ENCODE measurements at places on chromosomes 13 and 19.

DNA sequence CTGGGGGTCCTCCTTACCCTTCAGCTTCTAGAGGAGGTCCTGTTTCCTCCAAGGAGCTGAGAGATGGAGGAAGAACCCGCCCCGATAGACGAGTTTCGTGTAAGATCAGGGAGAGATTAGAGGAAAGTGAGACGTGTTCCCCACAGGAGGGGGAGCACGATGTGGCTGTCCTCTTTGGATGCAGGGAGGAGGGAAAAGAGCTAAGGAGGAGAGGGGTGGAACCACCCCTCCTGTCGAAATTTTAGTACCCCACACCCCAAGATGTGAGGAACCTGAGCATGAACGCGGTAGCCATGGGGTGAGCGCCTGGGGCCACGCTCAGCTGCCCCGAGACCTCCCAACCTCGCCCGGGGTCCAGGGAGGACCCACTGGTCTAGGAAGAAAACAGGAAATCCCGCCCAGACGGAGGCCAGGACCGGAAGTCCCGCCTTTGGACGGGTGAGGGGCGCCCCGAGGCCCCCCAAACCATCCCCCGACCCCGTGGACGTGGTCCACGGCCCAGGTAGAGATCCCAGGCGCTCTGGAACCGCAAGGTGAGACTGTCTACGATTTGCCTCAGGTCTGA is 1.2 kb downstream of the AKT1S1 start:
- no peak for DNase-seq

GRCh38 chr19:31613683-31614219 is 264.5 kb upstream of the TSHZ3 start:
- no peak for DNase-seq

GRCh38 chr19:40982594-40983101 is 8.4 kb upstream of the CYP2B6 start:
- peak; percentile 62 for DNase-seq

DNA sequence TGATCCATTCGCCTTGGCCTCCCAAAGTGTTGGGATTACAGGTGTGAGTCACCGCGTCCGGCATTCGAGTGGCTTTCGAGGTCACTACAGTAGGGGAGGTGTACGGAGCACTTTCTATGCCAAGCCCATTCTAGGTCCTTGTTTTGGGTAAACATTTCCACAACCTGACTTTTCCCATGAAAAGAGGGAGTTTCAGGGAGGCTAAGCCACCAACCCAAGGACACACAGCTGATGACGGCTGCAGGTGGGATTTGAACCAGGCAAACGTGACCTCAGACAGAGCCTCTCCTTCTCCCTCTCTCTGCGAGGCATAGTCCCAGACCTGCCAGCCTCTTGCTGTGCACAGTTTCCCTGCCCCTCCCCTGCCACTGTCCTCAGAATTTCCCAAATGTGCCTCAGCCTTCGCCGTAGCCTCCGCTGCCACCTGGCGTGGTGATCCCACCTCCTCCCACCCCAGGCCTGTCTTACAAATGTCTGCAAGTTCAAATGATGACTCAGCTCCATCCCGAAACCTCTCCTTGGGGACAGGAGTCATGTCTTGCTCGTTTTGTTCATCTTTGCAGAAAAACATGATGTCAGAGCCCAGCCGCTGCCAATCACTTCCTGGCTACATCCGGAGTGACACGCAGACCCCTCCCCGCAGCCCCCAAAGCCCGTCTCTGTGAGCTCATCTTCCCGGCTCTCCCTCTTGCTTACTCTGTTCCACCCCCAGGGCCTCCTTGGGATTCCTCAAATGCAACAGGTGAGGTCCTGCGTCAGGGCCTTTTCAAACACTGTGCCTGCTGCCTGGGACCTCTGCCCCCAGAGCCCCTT is 6.6 kb upstream of the GADD45B start:
- DNase-seq, result peak; percentile 60

- DNase-seq, result no peak
These were observed 63.7 kb upstream of the IPO5 start for GRCh38 chr13:97889803-97890202.

GRCh38 chr19:51503896-51504295 is 2.3 kb upstream of the SIGLEC12 start:
- DNase-seq, result no peak

GRCh38 chr13:103431856-103432255 is 365.6 kb upstream of the SLC10A2 start:
- no peak for DNase-seq

DNA sequence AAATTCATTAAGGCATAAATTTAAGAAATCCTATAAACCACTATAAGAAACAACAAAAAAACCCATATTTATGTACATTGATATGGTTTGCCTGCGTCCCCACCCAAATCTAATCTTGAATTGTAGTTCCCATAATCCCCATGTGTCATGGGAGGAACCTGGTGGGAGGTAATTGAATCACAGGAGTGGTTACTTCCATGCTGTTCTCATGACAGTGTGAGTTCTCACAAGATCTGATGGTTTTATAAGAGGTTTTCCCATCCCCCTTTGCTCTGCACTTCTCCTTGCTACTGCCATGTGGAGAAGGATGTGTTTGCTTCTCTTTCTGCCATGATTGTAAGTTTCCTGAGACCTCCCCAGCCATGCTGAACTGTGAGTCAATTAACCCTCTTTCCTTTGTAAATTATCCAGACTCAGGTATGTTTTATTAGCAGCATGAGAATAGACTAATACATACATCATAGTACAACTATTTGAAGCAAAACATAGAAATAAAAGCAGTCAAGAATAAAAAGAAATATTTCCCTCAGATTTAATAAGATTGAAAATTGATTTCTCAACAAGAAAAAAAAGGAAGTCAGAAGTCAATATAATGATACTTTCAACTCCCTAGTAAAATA is 209.0 kb upstream of the GPC6 start:
- no peak for DNase-seq

GRCh38 chr13:93690139-93690538 is 463.5 kb downstream of the GPC6 start:
- peak; percentile 17 for DNase-seq

DNA sequence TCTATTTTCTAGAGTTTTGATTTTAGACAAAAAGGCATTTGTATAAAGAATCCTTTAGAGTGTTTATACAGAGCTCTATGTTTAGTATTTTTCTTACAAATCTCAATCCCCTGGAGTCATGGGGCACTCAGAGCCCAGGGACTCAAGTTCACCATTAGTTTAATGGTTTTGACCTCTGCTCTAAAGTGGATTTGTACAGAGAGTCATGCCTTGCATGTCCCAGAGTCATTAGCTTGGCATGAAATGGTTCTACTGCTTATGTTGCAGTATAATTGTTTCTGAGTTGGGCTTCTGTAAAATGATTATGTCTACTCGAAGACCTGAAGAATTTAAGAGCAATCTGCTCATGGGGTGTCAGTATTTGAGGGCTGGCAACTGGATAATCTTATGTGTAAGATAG is 406.2 kb downstream of the DLEU7 start:
- no peak for DNase-seq

DNA sequence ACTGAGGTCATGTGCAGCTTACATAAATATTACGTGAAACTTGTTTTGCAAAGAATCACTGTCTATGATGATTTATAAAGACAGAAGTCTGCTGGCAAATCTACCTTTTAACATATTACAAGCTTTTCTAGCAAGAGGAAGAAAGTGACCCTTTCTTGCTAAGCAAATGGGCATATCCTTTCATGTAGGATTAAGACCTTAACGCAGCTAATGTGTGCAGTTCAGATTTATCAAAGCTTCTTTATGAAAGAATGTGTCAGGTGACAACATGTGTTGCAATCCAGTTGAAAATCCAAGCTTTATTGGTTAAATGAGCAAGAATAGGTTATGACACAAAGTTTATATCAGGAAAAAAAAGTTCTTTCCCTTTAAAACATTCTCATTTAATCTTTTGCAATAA is 115.6 kb upstream of the NBEA start:
- no peak for DNase-seq

DNA sequence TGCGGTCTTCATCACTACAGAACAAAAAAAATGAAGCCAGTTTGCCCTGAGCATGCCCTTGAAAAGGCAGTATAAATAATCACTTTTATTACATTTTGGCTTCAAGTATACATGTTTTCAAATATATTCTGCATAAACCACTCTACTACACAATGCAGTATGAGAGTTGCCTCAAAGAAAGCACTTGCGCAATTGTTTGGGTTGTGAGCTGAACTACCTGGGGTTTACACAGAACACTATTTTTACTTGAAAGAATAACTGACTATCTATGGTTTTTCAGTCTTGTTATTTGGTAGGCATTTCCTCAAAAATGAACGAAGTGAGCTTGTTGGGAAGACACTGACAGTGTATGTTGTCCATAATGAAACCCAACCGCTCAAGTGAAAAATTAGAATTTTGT is 264.4 kb upstream of the KLF12 start:
- DNase-seq, result no peak

- no peak for DNase-seq
These were observed 350.1 kb downstream of the FOXO1 start for GRCh38 chr13:40316301-40316700.

- DNase-seq, result peak; percentile 70
These were observed 4.9 kb upstream of the PALM start for GRCh38 chr19:703651-704446.

GRCh38 chr19:6312018-6312417 is 21.4 kb downstream of the ACER1 start:
- DNase-seq, result peak; percentile 18

DNA sequence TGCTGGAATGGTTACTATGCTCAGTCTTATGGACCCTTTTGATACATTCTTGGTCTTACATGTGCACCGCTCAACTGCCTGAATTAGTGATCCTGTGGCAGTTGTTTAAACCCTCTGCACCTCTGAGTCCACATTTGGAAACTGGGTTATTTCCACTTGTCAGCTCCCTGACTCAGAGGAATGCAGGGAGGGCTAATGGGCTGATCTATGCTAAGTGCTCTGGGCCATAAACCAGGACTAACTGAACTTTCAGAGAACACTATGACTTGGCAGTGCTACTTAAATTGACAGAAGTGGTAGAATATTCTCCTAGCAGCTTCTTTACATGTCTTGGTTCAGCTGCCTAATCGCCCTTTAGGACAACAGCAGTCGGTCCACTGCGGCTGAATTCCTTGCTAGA is 26.8 kb upstream of the MED4 start:
- DNase-seq, result peak; percentile 20

- DNase-seq, result no peak
These were observed 33.0 kb downstream of the MIPEP start for GRCh38 chr13:23856008-23856750.

DNA sequence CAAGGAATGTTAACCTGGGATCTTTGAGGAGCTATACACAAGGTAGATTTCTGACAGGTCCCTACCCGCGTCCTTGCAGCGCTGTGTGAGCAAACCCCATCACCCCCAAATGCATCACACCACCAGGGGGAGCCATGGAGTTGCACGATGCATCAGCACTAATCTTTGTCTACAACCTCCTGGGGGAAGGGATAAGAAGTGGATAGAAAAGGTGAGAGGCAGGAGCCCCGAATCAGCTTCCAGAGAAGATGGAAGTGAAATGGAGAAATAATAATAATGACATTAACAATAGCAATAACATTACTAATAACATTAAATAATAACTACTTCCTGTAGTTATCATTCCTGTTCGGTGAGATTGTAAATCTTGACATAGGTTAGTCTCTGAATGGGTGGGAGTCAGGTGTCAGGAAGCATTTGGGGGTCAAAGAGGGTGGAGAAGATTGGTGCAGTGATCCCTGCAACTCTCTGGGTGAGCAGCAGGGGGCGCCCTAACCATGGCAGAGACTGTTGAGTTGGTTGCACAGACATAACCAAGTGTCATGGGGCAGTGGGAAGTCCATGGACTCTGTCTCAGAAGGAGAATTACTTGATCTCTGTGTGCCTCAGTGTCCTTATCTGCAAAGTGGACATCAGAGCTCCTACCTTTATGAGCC is 16.5 kb downstream of the SIGLEC7 start:
- peak; percentile 34 for DNase-seq

- DNase-seq, result no peak
These were observed 955.9 kb downstream of the SLITRK5 start for GRCh38 chr13:88627071-88627470.

DNA sequence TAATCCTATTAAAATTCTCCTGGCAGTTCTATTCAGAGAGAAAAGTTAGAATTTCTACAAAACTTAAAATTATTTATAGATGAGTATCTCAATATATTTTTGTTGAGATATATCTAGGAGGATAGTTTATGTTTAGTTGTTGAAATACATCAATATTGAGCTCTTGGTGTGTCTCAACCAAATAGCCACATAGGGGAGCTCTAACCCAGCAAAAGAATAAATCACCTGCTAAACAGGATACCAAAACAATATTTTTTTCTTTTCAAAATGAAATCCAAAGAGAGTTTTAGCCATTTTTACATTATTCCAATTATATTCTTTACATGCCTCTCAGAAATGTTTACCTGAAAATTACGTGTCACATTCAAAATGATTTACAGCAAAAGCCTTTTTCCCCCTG is 954.7 kb downstream of the SLITRK6 start:
- no peak for DNase-seq

- DNase-seq, result no peak
These were observed 67.5 kb upstream of the DOCK9 start for GRCh38 chr13:99045396-99045795.

DNA sequence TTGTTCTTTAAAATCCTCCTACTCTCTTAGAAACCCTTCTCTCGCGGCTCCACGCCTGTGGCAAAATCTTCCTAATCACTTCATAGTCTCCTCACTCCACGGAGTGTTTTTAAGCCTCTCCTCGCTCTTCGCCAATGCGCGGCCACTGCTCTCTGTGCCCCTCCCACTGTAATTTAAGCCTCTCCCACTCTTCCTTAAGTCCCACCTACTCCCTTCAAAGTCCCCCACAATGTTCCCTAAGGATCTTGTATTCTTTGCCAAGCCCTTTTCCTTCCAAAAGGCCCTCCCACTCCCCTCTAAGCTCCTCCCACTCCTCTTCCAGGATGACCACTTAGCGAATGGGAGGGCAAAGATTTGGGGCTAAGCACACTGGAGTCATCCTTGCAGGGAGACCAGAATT is 1.3 kb downstream of the FIZ1 start:
- DNase-seq, result no peak

GRCh38 chr13:45119469-45119990 is 780 bp upstream of the GTF2F2 start:
- DNase-seq, result peak; percentile 48

GRCh38 chr13:93848247-93848646 is 621.6 kb downstream of the GPC6 start:
- DNase-seq, result no peak

DNA sequence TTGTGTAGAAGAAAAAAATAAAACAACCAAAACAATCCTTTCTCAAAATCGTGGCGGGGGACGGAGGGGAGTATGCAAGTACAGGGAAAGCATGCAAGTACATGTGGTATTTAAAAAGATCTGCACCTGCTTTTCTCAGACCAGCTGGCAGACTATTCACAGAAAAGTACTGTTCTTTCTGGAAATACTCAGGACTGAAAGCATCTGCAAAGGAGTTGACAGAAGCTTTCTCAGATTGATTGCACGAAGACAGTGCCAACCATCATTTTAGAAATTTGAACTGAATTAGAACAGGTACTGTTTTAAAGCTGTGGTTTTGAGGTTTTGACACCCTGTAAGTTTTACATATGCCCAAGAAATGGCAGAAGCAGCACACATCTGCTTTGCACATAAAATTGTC is 19.8 kb upstream of the PCDH8 start:
- no peak for DNase-seq

GRCh38 chr13:113862931-113863523 is 849 bp downstream of the GAS6 start:
- peak; percentile 56 for DNase-seq

- DNase-seq, result no peak
These were observed 4.6 kb upstream of the NAA16 start for GRCh38 chr13:41306271-41307145.

GRCh38 chr13:37870489-37870845 is 895 bp upstream of the TRPC4 start:
- no peak for DNase-seq

GRCh38 chr19:14369399-14370168 is 11.7 kb upstream of the ADGRE5 start:
- DNase-seq, result peak; percentile 60

GRCh38 chr19:40908976-40909375 is 26.9 kb upstream of the CYP2A7 start:
- no peak for DNase-seq
